ENCODE measurements at places on chromosomes 13 and 19.

DNA sequence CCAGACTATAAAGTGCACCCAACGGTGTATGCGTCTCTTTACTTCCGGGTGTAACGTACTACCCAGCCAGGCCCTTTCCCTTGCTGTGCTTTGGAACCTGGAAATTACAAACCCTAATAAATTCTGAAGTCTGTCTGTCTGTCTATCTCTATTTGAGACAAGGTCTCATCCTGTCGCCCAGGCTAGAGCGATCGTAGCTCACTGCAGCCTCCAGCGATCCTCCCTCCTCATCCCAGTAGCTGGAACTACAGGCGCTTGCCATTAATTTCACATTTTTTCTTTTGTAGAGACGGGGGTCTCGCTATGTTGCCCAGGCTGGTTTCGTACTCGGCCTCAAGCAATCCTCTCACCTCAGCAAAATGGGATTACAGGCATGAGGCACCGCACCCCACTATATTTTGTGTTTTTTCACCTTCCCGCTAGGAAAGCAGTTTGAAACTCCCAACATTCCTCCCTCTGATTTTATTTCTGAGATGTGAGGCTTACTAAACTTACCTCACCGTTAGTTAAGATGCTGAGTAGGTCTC, 469 bp upstream of the RNF6 start:
- DNase-seq, result no peak

DNA sequence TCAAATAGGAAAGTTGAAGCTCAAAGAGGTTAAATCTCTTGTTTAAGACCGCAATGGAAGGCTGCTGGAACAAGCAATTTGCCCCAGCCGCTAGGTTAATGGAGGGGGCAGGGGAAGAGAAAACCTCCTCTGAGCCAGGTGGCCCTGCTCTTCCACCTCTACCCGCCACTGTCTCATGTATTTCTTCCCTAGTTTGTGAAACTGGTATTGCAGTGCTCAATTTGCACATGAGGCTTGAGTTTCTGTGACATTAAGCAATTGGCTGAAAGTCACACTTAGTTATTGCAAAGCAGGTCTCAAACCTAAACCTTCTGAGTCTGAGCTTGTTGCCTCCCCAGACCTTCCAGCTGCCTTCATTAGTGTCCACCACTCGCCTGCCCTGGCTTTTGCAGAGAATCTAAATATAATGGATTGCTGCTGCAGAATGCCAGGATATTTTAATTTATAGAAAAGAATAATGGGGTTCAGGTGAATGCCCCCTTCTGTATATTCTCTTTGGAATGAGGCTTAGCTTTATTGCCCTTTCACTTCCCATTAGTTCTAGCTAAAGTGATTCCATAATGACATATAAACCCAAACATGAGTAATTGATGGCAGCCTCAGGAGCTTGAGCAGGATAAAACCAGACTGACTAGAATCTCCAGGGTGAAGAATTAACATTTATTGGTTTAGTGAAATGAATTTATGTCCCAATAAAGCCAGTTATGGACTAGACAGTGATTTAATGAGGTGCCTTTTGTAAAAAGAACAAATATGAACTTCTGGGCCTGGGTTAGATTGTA, 27.0 kb upstream of the OLFM4 start:
- DNase-seq, result no peak

- no peak for DNase-seq
Measured at GRCh38 chr13:79668201-79668752, 187.3 kb downstream of the NDFIP2 start.

GRCh38 chr19:28049875-28050274, 1163.1 kb downstream of the UQCRFS1 start:
- DNase-seq, result no peak

GRCh38 chr13:86399572-86399971, 600.4 kb upstream of the SLITRK6 start:
- no peak for DNase-seq

- DNase-seq, result no peak
Measured at GRCh38 chr13:20227288-20227687, 4.8 kb downstream of the GJB6 start.

- no peak for DNase-seq
Measured at GRCh38 chr19:14078411-14078810, 5.8 kb downstream of the MISP3 start.
